T follicular helper cell (primary cell): ENCODE measurements at places on chromosomes 11 and 22.

GRCh38 chr11:62842171-62842741 lies 2.9 kb upstream of the WDR74 start:
- DNase-seq: no peak

DNA sequence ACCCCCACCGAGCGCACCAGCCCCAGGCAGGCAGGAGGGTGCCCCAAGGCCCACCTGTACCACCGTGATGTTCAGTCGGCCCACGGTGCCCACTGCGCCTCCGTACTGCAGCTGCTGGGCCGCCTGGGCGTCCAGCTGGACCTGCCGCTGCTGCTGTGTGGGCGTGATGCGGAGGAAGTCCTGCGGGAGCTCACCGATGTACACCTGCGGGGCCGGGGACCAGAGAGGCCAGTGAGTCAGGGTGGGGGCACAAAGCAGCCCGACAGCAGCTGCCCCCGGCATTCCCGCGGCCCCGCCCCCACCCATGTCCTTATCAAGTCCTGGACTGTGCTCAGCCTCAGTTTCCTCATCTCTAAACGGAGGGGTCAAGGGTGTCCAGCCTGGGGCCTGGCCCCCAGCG lies 13.8 kb downstream of the TOLLIP start:
- no peak for DNase-seq

DNA sequence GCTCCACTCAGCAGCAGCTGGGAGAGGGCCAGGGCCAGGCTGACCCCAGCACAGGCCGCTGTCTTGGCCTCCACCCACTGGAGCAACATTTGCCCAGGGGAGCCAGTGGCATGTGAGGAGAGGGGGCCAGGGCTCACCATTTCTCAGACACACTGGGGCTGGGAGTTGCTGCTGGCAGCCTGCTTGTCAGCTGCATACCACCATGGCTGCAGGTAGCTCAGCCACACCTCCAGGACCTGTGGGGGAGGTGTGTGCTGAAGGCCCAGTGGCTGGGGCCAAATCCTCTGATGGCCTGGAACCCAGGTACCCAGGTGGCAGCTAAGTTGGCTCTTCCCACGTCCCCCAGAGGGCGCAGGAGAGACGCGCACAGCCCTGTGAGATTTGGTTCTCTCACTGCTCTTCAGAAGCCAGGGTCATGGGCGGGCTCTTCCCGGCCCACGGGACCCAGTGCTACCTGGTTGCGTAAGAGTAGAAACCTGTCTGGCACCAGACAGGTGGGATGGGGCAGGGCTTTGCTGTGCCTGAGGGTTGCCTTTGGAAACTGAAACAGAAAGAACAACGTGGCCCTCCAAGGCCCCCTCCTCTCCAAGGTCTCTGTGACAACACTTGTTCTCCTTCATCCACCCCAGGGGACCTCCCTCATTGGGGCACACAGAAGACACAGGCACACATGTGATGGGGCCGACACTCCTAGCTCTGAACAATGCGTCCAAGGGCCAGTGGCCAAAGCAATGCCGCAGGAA lies 98.8 kb downstream of the MED15 start:
- DNase-seq: peak; percentile 61

DNA sequence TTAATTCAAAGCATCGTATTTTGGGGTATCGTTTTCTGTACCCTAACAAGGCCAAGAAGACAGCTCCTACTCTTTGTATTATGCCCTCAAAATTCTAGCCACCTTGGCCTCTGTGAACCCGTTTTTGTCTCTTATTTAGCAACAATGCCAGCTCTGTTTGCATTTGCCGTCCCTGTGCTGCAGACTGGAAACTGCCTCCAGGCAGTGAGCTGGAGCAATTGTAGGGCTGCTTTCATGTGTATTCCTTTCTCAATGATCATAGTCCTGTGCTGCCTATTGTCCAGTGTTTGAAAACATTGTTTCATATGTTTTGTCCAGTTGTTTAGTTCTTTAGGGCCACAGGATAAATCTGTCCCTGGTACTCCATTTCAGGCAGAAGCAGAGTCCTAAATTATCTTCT lies 19.9 kb upstream of the BACE1-AS start:
- DNase-seq: no peak

GRCh38 chr22:20566420-20567260 lies 59.2 kb downstream of the MED15 start:
- peak; percentile 72 for DNase-seq

DNA sequence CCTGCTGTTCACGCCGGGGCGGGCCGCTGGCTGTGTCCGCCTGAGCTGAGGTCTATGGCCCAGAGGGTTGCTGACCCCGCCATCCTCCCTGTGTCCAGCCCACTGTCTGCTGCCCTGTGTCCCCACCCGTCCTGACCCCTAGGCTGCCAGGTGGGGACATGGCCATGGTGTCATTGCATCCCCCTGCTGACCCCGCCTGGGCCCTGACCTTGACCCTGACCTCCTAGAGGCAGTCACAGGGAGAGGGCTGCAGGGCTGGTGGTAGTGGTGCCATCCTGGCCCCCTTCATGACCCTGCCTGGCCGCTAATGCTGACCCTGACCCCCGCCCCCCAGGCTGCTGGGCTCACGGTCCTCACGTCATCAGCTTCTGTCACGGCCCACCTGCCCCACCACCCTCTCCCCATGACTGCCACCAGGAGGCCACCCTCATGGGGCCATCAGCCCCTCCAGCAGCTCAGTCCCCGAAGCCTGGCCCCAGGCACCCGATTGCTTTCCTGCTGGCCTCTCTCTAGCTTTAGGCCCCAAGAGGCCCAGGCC lies 285.9 kb downstream of the BRD1 start:
- DNase-seq: no peak

DNA sequence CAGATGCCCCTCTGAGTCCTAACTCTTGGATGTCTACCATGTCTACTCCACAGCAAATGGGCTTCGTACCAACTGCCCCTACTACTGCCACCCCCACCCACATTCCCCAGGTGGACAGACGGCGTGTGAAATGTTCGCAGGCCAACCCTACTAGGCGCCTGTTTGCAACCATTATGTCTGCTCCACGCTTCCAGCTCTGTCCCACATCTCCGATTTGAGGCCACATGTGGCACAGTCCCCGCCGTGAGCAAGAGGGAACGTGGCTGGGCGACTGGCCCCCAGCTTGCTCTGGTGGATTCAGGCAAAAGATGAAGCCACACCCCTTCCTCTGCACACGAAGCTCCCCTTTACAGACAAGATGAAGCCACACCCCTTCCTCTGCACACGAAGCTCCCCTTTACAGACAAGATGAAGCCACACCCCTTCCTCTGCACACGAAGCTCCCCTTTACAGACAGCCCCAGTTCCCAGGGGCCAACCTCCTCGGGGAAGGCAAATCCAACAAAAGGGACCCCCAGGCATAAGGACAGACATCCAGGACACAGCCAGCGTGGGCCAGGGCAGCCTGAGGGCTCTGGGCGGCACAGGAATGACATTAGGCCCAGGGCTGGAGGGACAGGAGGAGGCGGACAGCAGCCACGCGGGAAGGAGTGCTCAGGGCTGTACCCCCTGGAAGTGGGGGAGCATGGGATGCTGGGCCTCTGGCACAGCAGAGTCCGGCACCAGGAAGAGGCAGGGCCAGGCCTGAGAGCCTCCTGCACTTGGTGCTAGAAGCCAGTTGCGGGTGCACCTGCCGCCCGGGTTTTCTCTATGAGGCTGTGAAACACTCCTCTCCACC lies 106.2 kb downstream of the SHANK2 start:
- no peak for DNase-seq

DNA sequence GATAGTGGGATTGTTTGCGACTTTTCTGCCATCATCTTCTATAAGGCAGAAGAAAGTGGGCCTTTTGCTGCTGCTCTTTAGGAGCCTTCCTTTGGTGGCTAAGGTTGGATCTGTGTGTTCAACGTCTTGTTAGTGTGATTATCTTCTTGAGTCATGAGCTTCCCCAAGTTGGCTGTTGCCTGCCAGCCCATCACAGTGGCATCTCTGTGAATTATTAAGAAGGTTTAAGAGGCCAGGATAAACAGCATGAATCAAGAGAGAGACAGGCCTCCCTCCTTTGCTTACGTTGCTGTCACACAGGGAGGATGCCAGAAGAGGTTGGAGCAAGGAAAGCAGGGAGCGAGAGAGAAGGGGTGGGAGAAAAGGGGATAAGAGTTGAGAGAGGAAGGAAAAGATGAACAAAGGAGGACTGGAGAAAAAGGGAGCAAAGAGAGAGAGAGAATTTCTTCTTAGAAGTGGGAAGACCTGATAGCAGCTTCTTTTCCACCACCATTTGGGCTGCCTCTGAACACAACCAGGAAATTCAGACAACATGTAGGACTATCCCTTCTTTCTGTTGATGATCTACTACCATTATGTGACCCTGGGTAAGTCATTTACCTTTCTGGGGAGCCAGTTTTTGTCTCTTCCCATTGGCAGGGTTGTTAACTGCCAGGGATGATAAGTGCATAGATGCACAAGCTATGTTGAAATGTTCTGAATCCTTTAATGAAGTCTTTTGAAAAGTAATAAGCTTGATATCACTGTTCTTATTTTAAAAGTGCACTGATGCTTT lies 126.5 kb downstream of the NAV2 start:
- DNase-seq: no peak

DNA sequence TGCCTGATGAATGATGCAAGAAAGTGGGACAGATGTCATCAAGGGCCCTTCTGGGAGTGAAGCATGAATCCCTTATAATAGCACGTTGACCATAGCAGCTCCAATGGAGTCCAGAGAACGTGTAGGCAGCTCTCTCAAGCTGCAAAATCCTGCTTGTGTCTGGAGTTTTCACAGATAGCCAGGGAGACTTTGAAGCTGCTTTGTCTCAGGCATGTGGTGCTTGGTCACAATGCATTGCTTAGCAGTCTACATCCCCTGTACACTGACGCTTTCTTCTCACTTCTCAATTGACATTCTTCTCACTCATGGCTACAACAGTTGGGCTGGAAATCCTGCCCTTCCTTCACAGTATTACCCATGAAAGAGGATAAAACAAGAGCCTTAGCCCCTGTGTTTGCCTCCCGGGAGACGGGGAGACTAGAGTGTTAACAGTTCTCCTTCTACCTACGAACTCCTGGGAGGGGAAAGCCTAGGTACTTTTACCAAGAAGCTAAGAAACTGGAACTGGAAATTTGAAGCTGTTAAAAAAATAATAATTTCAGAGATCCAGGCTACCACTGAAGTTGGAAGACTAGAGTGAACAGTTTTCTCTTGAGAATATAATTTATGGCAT lies 20.7 kb upstream of the MMP7 start:
- no peak for DNase-seq

DNA sequence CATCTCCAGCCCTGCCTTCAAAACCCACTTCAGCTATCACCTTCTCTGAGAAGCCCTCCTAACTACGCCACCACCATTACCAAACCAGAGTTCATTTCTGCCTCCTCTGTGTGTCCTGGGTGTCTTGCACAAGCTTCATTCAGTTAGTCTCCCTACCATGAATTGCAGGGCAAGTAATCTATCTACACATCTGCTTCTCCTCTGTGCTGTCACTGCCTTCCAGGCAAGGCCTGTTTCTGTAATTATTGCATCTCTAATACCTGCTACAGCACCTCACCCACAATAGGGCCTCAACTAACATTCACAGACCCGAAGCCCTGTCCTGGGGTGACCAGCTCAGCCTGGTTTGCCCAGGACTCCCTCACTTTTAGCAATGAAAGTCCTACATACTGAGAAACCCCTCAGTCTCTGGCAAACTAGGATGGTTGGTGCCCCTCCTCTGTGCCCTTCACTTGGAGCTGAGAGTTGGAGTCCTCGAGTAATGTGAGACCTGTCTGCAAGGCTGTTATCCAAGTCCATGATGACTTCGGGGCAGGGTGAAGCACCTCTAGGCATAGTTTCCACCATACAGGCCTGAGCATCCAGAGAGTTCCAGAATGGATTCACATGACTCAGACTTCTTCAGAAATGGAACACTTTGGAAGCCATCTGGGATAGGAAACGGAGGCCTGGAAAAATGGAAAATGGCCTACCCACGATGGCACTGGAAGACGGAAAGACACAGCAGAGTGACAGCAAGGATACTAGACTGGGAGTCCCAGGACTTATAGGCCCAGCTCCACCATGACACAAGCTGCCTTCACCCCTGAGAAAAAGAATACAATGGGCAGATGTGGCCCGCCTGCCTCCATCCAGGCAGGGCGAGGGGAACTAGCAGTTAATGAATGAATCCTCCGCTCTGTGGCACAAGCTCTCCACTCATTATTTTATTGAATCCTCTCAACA lies 269.3 kb downstream of the BUD13 start:
- no peak for DNase-seq

DNA sequence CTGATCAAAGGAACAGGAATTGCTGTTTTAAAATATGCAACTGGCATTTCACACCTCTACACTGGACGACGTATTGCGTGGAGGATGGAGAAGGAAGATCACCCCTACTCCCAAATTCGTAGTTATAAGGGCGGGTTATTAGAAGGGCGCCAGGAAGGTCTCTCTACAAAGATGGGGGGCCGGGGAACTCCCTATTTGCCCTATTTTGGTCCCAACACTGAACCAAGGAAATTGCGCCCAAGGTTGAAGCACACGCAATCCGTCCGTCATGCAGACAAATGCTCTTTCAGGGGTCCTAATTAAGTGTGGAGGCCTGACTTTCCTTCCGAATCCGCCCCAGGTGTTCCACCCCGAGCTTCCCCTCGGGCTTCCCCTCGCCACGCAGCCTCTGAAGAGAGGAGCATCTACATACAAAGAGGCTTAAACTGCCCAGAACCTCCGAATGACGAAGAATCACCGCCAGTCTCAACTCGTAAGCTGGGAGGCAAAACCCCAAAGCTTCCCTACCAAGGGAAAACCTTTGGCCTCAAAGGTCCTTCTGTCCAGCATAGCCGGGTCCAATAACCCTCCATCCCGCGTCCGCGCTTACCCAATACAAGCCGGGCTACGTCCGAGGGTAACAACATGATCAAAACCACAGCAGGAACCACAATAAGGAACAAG lies 396 bp downstream of the NPAT start:
- DNase-seq: peak; percentile 25
